ENCODE measurements at places on chromosomes 13 and 19. TPM values are rescaled to one million over a fixed set of nuclear protein-coding genes. Genes with fewer than 3 reads are reported as not detected.
A peak's percentile ranks its signal among the peaks of the same experiment; 100 is the strongest.

DNA sequence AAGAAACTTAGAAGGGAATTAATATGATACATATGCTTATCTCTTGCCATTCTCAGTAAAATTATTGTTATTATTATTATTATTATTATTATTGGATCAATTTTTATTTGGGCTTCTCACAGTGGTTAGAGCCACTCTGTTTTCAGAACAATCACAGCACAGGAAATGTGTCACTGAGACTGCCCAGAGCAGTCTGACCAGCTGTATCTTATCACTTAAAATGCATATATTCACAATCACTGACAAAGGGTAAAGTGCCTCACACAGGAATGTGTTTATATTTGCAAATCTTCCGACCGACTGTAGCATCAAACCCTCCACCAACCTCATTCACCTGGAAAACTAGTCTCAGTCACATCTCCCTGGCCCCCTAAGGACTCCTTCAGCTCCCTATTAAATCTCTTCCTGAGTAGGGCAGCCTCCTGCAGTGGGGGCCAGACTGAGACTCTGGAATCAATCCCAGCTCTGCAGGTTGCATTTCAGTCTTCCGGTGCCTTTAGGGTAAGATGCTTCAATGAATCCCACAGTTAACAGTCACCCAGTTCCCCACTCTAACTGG, 738.3 kb upstream of the SLITRK5 start:
- DNase-seq, result no peak
- H3K4me3 ChIP-seq, result no peak overlapping the region

Gene SMIM44
- not detected for total RNA-seq

Gene CEACAM7
- total RNA-seq, result not detected

Gene ZNF235
- total RNA-seq, result 16.8 TPM

- H3K4me1 ChIP-seq, result peaks cover 16% of the 10 kb centered on the region
- H3K36me3 ChIP-seq, result no peaks in the 10 kb centered on the region
- H3K4me3 ChIP-seq, result peak overlapping the region; percentile 79
- H3K27ac ChIP-seq, result peak overlapping the region; percentile 92
- no peaks in the 10 kb centered on the region for H3K27me3 ChIP-seq
Observed at GRCh38 chr19:33175886-33176669, 18.1 kb upstream of the LRP3 start.

DNA sequence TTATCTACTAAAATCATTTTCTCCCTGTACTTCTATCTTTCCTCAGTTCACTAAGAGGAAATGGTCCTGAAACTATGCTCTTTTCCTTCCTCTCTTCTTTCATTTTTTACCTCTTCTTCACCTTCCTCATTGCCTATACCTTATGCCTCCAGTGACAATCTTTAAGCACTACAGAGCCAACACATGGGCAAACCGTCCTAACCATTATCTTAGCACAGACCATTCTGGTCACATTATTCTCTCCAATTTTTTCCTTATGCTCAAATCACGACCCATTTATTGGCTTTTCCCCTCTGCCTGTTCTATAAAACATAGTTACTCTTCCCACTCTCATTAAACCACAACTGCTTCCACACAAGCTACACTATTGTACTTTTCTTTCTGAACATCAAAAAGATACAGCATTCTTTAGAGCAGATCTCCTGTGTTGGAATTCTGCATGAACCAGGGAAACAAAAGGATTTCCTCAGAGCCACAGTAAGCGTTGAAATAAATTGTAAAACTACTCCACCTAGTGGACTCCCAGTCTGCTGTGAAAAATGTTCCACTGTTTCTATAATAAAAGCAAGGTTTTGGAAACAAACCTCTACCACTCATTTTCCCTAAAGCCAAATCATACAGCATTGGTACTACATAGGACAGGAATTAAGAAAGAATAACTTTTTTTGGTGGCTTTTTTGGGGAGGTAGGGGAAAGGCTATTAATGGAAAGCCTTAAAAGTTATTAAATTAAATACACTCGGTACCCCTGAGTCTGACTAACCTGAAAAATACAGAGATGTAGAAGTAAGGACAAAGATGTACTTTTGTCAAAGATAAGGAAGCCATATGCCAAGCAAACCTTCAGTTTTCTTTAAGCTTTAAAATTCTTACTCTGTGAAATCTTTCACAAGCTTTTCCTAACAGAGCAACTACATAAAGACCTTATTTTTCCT, 19.5 kb downstream of the NUFIP1 start:
- no peak overlapping the region for H3K4me3 ChIP-seq
- H3K36me3 ChIP-seq, result peaks cover 6% of the 10 kb centered on the region
- no peak overlapping the region for H3K27ac ChIP-seq
- peaks cover 8% of the 10 kb centered on the region for H3K4me1 ChIP-seq

DNA sequence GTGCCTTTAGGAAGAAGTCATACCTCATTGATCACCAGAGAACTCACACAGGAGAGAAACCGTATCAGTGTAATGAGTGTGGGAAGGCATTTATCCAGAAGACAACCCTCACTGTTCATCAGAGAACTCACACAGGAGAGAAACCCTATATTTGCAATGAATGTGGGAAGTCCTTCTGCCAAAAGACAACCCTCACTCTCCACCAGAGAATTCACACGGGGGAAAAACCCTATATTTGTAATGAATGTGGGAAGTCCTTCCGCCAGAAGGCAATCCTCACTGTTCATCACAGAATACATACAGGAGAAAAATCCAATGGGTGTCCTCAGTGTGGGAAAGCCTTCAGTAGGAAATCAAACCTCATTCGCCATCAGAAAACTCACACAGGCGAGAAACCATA, 21.9 kb downstream of the ZNF382 start:
- no peak overlapping the region for H3K27ac ChIP-seq
- DNase-seq, result no peak
- no peaks in the 10 kb centered on the region for H3K4me1 ChIP-seq
- H3K4me3 ChIP-seq, result no peak overlapping the region
